ENCODE measurements at places on chromosomes 2 and 18.

DNA sequence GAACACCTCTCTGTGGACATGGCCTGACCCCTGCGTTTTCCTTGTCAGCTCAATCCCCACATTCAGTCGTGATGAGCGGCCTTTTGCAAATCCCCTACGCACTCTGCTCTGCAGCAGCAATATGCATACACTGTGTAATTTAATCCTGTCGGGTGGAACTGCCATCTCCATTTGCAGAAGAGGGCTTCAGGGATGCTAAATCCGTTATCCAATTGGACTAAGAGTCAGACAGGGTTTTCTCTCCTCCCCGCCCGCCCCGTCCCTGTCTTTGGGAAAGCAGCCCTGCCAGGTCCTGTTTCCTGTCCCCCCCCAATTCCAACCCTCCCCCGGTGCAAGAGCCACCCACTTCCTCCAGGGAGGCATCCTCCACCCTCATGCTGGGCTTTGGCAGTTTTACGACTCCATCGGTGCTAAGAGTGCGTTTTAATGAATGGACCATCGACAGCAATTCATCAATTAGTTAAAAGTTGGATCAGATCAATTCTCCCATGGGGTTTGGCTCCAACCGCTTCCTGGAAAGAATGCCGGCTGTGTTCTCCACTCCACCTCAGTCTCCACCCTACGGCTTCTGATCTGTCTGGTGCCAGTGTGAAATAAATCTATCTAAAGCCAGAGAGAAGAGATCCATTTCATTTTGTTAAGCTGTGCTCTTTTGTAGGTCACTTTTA, 53.5 kb upstream of the ASAP2 start:
- no peak for DNase-seq

- DNase-seq: no peak
Measured at GRCh38 chr2:68403199-68403644, 38.1 kb downstream of the PLEK start.

DNA sequence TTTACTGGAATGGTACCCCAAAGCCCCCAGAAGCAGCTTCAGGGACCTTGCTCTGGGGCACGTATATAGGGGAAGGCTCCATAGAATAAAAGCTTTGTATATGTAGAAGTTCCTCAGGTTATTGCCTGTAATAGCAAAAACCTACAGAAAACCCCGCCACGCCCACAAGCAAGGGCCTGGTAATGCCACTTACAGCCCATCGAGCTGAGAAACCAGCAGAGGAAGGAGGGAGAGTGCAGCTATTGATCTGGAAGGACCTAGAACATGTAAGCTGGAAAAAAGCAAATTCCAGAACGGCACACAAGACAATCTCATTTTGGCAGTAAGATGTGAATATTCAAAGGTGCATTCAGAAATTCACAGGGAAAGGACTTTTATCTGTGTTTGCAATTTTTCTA, 15.8 kb downstream of the HS1BP3 start:
- DNase-seq: peak; percentile 29

- no peak for DNase-seq
Measured at GRCh38 chr2:64716569-64716968, 62.9 kb upstream of the SERTAD2 start.

DNA sequence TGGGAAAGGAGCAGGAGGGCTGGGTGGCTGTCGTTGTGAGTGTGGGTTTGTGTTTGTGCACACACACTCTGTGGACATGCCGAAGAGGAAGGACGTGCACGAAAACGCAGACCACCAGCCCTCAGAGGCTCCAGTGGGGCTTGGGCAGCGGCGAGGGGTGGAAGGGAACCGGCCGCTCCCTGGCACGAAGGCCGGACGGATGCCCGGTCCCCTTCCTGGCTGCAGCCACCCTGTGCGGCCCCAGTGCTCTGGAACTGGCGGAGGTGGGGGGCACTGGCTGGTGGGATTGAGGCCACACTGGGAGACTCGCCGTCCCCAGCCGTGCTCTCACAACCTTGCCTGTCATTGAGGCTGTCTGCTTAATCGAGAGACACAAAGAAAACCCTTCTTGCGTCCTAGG, 852.6 kb upstream of the SALL3 start:
- no peak for DNase-seq

GRCh38 chr2:43127208-43127940, 99.0 kb downstream of the ZFP36L2 start:
- DNase-seq: no peak

- no peak for DNase-seq
Measured at GRCh38 chr2:29222381-29223179, 107.4 kb downstream of the CLIP4 start.

DNA sequence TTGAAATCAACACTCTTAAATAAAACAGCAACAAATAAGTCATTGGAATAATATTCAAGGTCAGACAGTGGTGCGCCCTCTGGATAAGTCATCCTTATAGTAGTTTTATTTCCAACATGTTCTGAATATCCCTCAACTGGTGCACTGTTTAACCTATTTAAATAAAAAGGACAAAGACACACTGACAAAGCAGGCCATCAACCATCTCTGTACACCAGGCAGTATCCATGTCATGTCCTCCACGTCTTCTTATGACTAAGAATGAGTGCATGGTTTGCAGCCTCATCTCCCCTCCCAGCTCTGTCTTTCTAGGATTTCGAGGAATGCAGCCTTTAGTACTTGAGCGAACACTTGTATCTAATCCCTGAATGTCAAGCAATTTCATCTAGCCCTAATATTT, 42.4 kb downstream of the ST3GAL5 start:
- no peak for DNase-seq

DNA sequence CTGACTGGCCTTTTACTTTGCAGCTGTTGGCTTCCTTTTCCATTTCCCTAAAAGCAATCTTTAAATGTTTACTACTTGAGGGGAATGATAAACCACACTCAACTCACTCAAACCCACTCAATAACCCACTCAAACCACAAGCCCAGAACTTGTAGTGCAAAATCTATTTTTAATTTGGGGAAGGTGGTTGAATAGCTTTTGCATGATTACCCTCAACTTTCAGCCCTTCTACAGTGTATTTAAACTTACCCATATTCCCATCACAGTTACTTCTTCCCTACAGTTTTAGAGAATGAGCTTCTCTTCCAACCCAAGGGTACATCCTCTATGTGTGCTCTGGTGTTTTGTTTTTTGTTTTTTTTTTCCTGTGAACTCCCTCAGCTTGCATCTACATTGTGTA, 636.1 kb downstream of the TDRD15 start:
- no peak for DNase-seq

DNA sequence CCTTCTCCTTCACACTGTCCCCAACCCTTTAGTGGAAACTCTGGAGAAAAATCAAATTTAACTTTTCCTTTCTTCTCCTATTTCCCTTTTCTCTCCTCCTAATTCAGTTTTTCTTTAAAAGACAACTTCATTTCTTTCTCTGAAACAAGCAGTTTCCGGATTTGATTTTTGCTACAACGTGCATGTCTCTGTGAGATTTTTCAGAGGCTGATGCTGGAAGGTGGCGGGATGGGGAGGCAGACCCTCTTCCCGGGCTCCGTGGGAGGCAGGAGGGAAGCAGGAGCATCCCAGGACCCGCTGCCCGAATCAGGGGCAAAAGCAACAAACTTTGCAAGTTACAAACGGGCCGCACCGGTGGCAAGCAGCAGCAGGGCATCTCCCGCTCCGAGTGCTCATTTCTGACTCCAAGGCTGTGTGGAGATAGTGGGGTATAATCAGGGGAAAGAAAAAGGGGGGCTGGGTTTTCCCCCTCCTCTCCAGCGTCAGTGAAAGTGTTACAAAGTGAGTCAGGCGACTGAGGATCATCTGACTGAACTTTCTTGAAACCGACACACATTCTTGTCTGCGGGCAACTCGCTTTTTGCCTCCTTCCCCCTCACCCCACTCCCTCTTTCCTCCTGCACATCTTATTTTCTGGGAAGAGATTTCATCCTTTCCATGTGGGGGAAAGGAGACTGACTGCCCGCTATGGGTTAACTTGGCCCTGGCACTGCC, 6.4 kb downstream of the ZEB2 start:
- no peak for DNase-seq

DNA sequence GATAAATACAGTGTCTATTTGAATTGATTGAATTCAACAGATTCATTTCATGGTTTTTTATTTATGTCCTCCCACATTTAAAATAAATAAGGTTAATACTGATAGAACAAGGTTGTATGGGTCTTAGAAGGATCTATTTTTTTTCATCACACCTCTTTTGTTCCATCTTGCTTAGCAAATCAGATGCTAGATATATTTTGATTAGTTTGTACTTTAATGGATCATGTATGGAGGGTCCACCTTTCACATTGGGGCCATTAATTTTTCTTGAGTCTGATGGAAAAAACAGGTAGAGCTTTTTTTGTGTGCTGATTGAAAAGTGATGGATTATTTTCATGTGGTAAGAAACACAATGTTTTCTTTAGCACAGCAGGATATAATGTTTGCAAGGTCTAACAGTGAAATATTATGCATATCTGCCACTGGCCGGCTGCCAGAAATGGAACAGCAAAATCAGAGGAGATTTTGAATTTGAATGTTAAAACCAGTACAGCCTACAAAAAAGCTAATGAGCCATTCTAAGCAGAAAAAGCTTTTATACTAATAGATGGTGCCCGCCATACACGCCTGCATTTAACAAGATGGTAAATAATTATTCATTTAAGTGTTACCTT, 188.1 kb upstream of the ETAA1 start:
- DNase-seq: no peak

GRCh38 chr2:119315241-119315925, 51.3 kb downstream of the C2orf76 start:
- no peak for DNase-seq

- DNase-seq: no peak
Measured at GRCh38 chr18:50790241-50790640, 29.6 kb downstream of the MRO start.

DNA sequence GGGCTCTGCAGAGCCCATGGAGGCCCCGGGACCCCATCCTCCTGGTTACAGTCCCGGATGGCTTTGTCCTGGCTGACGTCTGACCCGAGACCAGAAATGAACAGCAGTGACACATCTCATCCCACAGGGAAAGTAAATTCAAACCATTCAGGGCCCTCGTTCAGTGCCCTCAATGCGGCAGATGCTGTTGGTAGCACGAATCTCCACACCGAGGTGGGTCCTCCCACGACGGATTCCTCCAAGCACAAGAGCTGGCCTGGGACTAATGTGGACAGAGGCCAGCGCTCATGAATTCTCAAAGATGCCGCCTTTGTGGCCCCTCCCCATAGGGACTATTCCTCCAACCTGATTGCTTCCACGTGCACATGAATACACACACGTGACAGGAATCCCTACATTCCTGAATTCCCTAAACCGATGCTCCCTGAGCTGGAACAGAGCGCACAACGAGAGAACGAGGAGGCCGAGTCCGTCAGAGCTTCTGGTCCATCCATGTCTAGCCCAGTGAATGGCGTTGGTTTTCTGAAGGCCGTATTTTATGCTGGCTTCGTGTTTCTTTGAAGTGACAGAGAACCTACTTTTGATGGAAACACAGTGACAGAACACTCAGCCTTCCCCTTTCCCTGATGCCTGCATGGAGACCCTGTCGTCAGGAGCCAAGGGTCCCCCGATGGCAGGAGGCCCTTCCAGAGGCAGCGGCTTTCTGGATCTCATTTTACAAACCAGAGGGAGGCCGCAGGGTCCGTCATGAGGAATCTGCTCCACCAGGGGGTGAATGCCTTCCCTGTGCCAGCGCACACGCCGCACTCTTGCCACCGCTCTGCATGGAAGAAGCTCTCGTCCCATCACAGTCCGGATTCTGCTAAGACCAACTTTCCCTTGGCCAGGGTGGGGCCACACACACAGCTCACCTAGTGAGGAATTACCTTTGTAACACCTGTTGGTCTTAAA, 64.3 kb upstream of the SNTG2 start:
- DNase-seq: no peak

DNA sequence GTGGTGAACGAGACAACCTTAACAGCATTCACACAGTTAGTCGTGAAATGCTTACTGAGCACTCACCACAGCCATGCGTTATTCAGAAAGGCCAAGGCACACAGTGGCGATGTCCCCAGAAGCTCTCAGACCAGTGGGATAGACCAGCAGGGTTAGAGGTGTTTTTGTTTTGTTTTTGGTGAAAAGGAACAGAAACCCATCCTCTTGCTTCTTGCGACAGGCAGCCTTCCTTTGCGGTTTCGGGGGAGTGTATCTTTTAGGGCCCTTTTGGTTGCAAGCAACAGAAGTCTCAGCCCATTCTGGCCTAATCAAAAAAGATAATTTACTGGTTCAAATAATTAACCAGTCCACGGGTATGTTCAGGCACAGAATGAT, 4.7 kb downstream of the GNLY start:
- DNase-seq: no peak

DNA sequence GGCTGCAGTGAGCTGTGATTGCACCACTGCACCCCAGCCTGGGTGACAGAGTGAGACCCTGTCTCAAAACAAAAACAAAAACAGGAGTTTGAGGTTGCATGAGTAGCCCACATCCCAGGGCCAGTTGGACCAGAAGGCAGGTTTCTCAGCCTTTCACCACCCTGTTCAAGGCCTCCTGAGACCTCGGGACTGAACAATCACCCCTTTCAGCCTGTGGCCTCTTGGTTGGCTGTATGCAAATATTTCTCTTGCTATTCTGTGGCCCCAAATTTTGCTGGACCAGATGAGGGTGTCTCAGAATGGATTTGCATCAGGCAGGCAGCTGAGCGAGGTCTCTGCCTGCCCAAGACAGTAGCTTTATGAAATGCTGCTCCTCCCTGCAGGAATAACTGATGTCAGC, 56.9 kb downstream of the DPYSL5 start:
- DNase-seq: no peak

- DNase-seq: no peak
Measured at GRCh38 chr18:52441794-52442193, 101.8 kb downstream of the DCC start.

- no peak for DNase-seq
Measured at GRCh38 chr18:75221897-75222296, 11.3 kb downstream of the TSHZ1 start.

DNA sequence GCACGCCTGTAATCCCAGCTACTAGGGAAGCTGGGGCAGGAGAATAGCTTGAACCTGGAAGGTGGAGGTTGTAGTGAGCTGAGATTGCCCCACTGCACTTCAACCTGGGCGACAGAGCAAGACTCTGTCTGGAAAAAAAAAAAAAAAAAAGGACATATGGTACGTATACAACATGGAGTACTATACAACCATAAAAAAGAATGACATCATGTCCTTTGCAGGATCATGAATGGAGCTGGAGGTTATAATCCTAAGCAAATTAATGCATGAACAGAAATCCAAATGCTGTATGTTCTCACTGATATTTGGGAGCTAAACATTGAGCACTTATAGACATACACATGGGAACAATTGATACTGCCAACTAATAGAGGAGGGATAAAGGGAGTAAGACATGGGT, 99.3 kb upstream of the KCNJ3 start:
- no peak for DNase-seq

DNA sequence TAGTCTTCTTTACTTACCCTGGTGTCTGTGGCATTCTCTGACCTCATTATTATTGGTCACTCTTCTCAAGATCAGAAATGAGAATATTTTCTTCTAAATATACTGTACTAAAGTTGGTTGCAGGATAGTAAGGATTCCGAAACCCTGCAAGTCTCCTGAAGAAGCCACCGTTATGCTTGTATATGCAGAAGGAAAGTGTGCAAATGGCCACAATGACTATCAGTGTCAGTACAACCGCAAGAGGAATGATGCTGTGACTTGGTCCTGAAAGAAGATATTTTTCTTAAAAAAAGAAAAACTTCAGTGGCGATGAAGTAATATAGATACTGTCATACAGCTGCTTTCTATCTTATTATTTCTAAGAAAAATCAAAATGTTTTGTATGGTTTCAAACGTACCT, 120.7 kb downstream of the PLA2R1 start:
- DNase-seq: no peak
